Tibial nerve (tissue), 4 donors: ENCODE measurements at places on chromosomes 16 and 17.

GRCh38 chr16:86196687-86197391 lies 297.9 kb downstream of the IRF8 start:
- no peak for DNase-seq

- DNase-seq = no peak
Measured at GRCh38 chr16:67563708-67564468, 1.6 kb downstream of the CTCF start.

- no peak for DNase-seq
Measured at GRCh38 chr17:20156196-20157000, 147.2 kb downstream of the SPECC1 start.

DNA sequence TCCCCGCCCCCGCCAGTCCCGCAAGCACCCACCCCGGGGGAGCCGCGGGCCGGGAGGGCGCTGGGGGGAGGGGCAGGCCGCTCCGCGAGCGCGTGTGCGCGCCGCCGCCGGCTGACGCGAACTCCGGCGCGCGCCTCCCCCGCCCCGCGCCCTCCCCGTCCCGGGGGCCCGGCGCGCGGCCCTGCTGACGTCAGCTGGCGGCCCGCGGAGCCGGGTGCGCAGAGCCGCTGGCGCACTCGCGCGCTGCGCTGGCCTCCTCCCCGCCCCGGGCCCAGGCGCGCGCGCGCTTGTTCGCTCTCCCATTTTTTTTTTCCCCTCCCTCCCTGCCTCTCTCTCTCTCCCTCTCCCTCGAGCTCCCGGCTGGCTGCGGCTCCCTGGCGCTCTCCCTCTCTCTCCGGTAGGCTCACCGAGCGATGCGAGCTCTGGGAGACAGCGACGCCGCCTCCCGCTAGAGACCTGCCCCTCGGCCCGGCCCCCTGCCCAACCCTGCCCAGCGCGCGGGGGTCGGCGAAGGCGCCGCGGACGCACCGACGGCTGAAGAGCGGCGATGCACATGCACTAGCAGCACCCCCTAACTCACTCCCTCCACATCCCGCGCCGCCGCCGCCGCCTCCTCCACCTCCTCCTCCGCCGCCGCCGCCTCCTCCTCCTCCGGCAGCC lies at the start of gene GNAO1:
Gene GNAO1, plus strand, starts transcription at position 334 of the 660 bp plus-strand sequence. CDS start 747 bp downstream, outside the sequence.
- no peak for DNase-seq

DNA sequence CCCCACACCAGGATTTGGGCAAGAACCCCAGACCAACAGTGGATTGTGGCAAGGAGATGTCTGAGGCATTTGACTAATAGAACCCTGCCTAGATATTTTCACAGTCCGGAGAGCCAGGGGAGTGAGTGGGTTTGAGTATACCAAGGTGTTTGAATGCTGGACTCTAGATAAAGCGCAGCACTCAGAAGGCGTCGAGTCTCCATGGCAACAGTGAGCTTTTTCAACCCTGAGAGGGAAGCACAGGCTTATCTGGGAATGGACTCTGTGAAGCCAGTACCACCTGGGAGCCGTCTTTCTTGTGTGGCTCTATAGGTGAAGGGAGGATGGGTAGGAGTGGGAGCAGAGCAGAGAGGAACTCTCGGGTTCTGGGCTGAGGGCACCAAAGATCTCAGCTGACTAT lies 147.0 kb downstream of the SHISA6 start:
- DNase-seq = no peak

DNA sequence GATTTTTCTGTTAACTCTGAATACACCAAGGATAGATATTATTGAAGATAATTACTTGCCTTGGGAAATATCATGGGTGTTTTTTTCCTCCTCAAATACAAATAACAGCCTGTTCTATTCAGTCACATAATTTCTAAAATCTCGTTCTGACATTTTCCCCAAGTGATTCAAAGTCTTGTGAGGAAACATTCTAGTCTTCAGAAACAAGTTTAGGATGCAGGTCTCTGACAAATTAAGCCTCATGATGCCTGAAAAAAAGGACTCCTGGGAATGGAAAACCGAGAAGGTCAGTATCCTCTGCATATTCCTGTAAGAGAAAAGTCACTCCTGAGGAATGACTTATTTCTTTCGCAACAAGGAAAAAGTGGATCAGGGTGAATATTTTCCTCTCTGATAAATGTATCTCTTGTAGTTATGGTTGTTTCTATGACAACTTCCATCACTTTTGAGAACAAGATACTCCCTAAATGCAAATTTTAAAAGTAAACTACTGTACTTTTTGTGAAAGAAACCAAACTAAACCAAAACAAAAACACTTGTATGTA lies 384.6 kb downstream of the CNTNAP4 start:
- no peak for DNase-seq
